ENCODE measurements at places on chromosomes 1 and 21. TPM values are rescaled to one million over a fixed set of nuclear protein-coding genes. Genes with fewer than 3 reads are reported as not detected.

Gene TGFB2
- total RNA-seq = 49.2 TPM

Gene SLC6A9
- total RNA-seq = 9.0 TPM

Gene OR2G6
- not detected for total RNA-seq

Gene CDC42BPA
- 91.7 TPM for total RNA-seq

Gene SLC30A1
- total RNA-seq = 65.8 TPM

Gene FCRL2
- total RNA-seq = not detected

Gene HFM1
- total RNA-seq = 2.2 TPM

Gene ATP6V0B
- total RNA-seq = 57.2 TPM

Gene CELA3A
- not detected for total RNA-seq

Gene UTS2
- not detected for total RNA-seq

Gene HTR6
- total RNA-seq = not detected

Gene LMO4
- total RNA-seq = 342 TPM
